ENCODE measurements at places on chromosomes 3 and 15.

DNA sequence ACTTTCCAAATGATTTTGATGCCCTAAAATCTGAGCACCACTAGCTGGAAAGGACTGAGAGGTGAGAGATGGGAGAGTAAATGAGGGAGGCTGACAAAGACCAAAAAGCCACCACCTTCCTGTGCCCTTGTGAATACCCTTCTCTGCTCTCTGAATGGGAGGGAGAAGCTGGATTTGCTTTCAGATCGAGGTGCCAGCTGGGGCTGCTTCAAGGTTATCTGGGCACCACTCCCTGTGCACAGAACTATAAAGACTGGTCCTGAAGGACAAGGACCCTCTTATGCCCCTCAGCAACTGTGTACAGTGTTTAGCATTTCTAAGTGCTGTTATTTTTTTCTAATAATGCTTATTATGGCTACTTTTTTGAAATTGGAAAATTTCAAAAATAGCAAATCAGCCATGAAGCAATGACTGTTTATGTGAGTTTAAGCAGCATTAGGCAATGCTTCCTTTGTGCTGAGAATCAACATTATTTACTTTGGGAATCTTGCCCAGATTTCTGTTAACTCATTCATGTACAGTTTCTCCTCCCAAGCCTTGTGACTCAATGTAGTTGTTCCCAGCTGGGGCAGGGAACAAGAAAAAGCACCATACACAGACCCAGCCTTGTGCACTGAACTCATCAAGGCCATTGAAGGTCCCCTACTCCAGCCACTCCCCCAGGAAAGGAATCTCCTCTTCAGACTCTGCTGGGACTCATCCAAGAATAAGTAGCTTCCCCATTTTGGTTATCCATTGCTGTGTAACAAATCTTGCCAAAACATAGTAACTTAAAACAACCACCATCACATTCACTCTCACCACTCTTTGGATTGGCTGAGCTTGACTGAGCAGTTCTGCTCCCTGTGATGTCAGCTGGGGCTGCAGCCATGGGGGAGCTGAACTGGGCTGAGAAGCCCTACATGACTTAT is 37.3 kb upstream of the CDV3 start:
- no peak for DNase-seq

DNA sequence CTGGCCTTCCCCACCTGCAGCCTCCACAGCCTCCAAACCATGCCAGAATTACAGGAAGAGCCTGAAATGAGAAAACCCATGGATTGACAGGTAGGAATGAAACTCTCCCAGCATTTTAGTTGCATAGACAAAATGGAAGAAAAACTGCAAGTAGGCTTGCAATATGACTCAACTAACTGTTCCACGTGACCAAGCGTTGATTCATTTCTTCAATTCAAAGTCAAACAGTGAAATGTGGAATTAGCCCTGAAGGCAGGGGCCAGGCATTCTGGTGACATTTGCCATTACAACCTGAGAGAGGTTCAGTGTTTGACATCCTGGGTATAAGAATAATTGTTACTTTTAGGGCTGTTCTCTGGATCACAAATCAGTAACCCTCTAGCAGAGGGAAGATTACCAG is 676.5 kb upstream of the CFAP20DC start:
- DNase-seq: no peak

- DNase-seq: no peak
These were observed 164.9 kb upstream of the IL12A start for GRCh38 chr3:159823780-159824179.

- DNase-seq: no peak
These were observed 11.0 kb downstream of the TMEM45A start for GRCh38 chr3:100503448-100503847.

DNA sequence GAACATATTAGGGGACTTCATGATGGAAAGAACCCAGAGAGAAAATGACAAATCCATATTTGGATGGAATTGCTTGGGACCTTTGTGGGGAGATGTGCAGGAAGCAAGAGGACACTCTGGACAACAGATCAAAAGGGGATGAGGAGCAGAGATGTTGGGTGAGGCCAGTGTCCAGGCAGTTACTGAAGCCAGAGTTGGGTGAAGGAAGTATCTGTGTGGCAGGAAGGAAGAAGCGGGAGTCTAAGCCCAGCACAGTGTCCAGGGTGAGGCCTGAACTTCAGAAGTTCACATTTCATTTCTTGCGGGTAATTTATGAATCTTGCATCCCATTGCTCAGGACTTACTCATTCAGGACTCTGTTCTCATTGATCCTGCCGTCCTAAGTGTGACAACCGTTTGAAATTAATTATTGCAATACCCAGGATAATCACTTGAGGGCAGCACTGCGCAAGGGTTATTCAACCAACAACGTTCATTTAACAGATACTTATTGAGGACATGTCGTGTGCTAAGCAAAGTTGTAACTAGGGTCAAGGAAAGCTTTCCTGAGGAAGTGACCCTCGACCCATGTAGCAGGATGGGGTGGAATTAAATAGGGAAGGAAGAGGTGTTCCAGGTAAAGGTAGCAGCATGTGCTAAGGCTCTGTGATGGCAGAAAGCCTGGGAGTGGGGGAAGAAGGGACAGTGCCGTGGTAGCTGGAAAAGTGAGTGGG is 61.3 kb upstream of the CMTM8 start:
- peak; percentile 54 for DNase-seq

Data from D341Med (cell line).